ENCODE measurements at places on chromosomes 7 and 10.

- DNase-seq, result no peak
These were observed 43.3 kb downstream of the SLC16A9 start for GRCh38 chr10:59666310-59666709.

- DNase-seq, result no peak
These were observed 69.7 kb downstream of the PRSS58 start for GRCh38 chr7:142188154-142188553.

GRCh38 chr7:144776447-144776846, 59.4 kb downstream of the TPK1 start:
- no peak for DNase-seq

DNA sequence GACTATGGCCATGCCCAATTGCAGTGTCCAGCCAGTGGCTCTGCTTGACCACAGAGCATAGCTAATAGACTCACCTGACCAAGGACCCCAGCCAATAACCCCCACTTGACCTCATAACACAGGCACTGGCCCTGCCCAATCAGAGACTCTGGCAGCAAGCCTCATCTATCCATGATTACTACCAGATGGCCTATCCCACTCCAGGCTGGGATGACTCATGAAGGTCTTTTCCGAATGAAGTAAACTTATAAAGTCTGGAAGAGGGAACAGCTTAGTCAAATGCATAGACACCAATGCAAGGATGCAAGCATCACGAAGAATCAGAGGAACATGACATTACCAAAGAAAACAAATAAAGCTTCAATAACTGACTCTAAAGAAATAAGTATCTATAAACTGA, 141.4 kb downstream of the TMEM168 start:
- DNase-seq, result no peak

GRCh38 chr7:105278973-105279687, 109.6 kb downstream of the SRPK2 start:
- DNase-seq, result no peak

- DNase-seq, result no peak
These were observed 23.7 kb downstream of the GSDME start for GRCh38 chr7:24733414-24734060.

- peak; percentile 38 for DNase-seq
These were observed 59.4 kb upstream of the ASAH2 start for GRCh38 chr10:50310560-50311174.

DNA sequence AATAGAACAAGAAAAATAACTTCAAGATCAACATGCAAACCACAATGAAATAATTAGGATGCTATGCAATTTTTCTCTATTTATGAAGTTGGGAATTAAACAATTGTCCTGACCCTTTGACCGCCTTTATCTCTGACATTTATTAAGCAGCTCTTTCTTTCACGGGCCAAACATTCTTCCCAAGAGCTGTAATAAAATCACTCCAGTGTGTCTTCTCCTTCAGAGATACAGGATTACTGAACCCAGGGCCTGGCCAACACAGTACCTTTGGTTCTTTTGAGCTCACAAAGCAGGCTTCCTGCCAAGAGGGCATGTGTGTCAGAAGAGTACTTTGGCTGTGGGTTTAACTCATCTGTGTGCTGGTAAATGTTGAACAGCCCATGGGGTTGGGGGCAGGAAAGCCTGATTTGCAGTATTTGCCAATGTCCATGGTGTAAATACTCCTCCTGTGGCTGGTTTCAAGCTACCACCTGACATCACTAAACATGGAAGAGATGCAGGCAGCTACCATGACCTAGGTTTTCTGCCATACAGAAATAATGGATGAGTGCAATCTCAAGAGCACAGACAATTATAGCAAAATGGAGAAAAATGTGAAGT, 121.7 kb downstream of the FANK1 start:
- no peak for DNase-seq

DNA sequence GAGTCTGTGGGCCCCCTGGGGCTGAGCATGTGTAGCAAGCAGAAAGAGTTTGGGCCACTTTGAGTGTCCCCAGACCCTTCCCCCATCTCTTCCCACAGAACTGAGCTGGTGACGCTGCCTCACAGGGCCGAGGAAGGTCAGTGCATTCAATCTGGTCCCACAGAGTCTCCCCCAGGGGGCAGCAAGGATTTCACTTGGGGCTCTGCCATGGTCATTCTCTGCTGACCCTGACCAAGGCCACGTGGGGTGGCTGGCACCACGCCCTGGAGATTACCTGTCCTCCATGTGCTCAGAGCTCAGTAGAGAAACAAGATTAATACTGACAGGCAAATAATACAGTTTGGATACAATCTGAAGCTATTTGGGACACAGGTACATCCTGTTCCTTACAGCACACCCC, 30.2 kb downstream of the ADRA2A start:
- DNase-seq, result peak; percentile 26

DNA sequence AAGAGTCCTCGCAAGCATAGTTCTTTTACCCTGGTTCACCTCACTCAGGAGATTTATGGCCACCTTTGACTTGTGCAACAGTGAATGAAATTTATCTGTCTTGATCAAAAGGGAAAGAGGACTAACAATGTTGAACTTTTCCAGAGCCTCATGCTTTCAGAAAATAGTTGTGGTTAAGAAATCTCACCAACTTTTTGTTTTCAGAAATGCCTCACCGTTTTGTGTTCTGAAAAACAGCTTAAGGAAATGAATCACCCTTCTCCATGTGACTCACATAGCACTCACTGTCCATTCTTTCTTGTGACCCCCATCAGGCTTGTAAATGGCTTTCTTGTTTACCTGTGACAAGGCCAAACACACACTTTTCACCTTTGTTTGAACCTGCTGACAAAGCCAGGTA, 148.6 kb upstream of the FAM3C start:
- DNase-seq, result no peak

DNA sequence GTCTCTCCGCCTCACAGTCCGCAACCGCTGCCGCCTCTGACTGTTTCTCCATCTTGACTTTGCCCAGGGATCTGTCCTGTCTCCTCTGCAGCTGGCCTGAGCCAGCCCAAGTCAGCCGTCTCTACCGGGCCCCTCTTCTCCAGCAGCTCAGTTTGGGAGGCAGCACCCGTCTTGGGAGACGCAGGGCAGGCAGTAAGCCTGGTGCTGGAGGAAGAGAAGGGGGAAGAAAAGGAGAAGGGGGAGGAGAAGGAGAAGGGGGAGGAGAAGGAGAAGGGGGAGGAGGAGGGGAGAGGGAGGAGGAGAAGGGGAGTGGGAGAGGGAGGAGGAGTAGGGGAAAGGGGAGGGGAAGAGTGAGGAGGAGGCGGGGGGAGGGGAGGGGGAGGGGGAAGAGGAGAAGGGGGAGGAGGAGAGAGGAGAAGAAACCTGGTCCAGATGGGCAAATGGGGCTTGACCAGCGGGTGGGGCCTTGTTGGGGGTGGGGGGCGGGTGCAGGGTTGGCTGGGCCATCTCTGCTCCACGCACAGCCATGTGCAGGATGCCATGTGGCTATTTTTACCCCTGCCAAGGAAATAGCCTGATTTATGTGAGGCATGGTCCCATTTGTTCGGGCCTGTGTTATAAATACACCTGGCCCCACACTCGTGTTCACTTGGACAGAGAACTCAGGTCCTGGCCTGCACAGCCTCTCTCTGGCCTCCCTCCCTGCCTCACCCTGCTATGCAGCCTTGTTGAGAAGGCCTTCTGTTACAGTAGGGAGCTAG, 35.9 kb upstream of the FZD9 start:
- peak; percentile 30 for DNase-seq

- DNase-seq, result no peak
These were observed 247.7 kb downstream of the IPMK start for GRCh38 chr10:58019863-58020537.

DNA sequence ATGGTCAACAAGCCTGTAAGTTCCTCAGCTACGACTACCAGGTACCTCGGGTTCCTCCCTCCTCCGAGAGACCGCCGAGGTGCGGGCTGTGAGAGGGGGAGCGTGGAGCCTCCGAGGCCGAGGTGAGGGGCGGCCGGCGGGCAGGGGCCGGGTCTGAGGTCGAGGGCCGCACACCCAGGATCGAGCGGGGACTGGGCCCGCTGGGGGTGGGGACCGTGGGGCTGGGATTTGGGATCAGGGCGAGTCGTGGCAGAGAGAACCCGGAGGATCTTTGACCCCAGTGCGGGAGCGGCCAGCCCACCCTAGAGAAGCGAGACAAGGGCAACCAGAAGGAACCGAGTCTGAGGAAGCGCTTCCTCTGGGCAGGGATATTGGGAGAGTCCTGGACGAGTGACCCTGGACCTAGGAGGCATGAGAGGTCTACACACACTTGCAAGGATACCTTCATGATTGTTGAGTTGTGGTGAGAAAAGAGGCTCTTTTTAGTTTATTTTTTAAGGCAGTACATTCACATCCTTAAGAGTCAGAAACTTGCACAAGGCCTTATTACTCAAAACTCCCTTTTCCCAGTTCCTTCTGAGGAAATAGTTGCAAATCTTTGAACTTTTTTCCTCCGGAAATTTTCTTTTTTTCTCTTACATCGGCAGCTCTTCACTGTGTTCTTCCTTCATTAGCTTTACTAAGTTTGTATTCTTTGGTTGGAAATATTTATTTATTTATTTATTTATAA, 395 bp downstream of the ZNF487 start:
- no peak for DNase-seq

DNA sequence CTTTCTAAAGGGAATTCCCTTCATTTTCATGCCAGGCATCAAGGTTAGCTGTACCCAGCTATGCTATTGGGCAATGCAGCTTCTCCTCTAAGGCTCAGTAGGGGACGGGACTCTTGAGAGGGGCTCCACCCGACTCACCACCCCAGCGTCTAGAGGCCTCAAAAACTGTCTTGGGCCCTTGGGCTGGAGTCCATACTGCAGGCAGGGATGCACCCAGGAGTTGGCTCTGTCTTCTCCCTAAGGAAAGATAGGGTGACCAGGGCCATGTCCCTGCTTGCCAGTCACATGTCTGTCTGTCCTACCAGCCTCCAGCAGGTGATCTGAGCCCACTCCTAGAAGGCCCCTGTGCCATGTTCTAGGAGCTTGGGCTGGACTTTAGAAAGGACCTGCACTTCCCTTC, 1.2 kb downstream of the OPN4 start:
- no peak for DNase-seq

- DNase-seq, result no peak
These were observed 63.2 kb downstream of the MKI67 start for GRCh38 chr10:128062881-128063563.

- DNase-seq, result no peak
These were observed 31.6 kb upstream of the PRSS37 start for GRCh38 chr7:141872931-141873330.

GRCh38 chr10:59607970-59608369, 101.7 kb downstream of the SLC16A9 start:
- no peak for DNase-seq

DNA sequence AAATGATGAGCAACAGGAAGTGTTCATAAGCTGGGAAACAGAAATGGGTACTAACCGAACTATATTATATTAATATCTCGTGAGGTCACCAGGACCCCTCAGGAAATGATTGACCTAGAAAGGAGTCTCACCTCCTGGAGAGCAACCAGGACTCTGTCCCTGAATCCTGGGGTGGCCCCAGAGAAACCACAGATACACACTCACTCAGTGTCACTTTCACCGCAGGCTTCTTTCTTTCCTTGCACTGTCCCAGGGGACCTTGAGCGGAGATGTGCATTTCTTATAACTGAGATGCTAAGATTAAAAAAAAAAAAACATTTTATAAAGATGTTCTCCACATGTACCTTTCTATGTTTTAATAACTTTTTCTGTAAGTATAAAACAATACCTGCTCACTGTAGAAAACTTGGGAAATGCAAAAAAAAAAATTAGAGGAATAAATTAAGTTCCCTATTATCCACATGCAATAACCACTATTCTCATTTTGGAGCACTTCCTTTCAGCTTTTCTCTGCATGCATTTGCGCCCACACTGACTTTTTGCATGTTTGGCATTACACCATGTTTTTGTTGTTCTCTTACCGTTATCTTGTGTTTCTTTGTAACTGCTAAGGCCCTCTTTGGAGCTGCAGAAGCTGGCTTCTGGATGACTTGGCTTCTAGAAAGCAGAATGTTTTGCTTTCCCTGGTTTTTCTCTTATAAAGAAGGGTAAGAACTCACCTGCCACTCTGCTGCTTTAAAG, 15.0 kb downstream of the NOD1 start:
- DNase-seq, result no peak

DNA sequence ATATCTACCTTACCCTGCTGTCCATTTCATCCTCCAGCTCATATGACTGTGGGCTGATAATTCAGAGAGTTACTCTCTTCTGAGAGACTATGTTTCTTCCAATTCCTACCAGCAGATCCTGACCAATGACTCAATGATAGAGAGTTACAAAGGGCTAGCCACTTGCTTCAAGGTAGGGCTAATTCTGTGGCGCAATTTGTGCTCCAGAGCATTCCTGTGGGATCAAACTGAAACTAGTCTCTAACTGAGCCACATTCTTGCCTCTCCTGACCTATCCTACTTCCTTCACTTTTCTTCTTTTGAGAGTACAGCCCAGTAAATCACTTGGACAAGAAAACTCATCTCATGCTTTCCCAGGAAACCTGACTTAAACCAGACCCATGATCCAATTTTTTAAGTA, 17.9 kb upstream of the ASZ1 start:
- no peak for DNase-seq

- DNase-seq, result no peak
These were observed 186.8 kb downstream of the MGMT start for GRCh38 chr10:129653861-129654260.

DNA sequence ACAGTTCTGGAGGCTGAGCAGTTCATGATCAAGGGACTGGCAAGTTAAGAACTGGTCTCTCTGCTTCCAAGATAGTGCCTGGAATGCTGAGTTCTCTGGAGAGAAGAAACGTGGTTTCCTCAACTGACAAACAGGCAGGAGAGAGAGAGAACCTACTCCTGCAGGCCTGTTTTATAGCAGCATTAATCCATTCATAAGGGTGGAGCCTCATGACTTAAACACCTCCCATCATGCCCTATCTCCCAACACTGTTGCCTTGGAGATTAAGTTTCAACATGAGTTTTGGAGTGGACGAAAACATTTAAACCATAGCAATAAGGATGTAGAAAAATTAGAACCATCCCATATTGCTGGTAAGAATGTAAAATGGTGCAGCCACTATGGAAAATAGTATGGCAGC, 32.3 kb upstream of the IMMP2L start:
- no peak for DNase-seq

DNA sequence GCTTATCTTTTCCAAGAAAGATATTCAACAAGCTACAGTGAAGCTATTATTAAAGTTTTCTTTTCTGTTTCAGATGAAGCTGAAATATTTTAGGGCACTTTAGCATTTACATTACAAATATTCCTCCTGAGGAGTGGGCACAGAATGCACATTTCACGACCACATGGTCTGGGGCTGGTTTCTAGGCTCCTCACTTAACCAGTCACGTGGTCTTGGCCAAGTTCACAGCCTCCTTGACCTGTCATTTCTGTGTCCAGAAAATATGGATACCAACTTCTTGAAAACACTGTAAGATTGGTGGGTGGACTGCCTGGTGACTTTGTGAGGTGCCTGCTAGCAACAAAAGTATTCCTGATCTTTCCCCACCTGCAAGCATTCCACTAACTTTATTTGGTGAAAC, 70.9 kb downstream of the FAM171A1 start:
- no peak for DNase-seq

- DNase-seq, result no peak
These were observed 611.1 kb upstream of the COBL start for GRCh38 chr7:51927738-51928137.

DNA sequence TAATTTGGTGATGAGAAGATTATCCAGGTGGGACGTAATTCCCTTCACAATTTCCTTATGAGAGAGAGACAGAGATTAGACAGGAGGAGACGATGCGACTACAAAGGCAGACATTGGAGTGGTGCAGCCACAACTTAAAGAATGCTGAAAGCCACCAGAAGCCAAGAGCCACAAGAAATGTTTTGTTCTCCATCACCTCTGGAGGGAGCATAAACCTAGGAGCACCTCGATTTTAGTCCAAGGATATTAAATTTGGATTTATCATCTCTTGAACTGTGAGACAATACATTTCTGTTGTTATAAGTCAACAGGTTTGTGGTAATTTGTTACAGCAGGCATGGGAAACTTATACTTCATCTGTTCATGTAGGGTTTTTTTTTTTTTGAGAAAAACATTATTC, 418.9 kb downstream of the DGKB start:
- no peak for DNase-seq
